WTC11 (cell line): ENCODE measurements at places on chromosomes 7 and 10. TPM values are rescaled to one million over a fixed set of nuclear protein-coding genes. Genes with fewer than 3 reads are reported as not detected.

GRCh38 chr10:132653721-132654120, 116.1 kb downstream of the INPP5A start:
- no peak for DNase-seq

- no peak for DNase-seq
Measured at GRCh38 chr10:31581741-31582323, 262.8 kb downstream of the ZEB1 start.

GRCh38 chr7:4711093-4711492, 29.0 kb downstream of the FOXK1 start:
- no peak for DNase-seq

DNA sequence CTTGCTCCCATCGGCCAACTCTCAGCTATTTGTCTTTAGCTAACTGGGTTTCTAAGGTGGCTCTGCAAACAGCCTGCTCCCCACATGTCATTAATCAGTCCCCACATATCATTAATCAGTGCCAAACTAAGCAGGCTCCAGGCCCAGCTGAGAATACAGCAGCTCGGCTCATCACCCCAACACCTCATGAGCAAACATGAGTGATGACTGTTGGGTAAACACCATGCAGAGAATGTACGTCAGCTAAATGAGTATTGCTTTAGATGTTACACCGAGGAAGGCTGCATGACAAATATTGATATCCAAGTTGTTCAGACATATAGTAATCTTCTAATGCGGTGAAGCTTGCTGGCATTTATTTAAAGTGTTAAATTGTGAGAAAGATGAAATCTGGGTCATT, 187.5 kb upstream of the AOAH start:
- no peak for DNase-seq

GRCh38 chr7:16951483-16952080, 69.8 kb upstream of the AGR3 start:
- DNase-seq: no peak

GRCh38 chr10:99930731-99931550, 78.8 kb downstream of the DNMBP start:
- peak; percentile 26 for DNase-seq

DNA sequence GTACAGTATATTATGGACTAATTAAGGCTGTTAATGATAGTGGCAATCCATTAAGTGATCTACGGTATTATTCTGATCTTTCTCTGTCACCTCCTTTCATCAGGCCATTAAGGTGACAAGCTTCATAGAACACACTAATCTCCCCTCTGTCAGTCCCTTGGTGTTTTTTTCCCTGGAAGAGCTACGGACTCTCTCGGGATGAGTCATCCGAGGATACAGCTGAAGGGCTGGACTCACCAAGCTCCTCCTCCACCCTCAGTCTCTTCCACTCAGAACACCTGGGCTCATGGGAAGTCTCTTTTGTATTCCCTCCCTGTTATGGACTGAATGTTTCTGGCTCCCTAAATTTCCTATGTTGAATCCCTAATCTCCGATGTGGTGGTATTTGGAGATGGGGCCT, 69.8 kb upstream of the PLXNA4 start:
- DNase-seq: no peak

Gene ELMO1
- total RNA-seq: 17.8 to 19.4 TPM (median 17.9 TPM) in 3 replicates

- DNase-seq: no peak
Measured at GRCh38 chr10:92024700-92025099, 101.1 kb downstream of the BTAF1 start.

Gene TMEM140
- 0.11 to 0.14 TPM in 2 of 3 replicates, not detected in the other for total RNA-seq

Gene GPR15LG
- total RNA-seq: not detected in 3 replicates

Gene NAMPT
- total RNA-seq: 88.0 to 99.1 TPM (median 91.7 TPM) in 3 replicates

- DNase-seq: no peak
Measured at GRCh38 chr7:95999481-95999880, 227.1 kb downstream of the DYNC1I1 start.

GRCh38 chr7:155665079-155665956, 20.9 kb downstream of the RBM33 start:
- no peak for DNase-seq

Gene GCK
- total RNA-seq: 3.3 to 5.1 TPM (median 4.5 TPM) in 3 replicates

DNA sequence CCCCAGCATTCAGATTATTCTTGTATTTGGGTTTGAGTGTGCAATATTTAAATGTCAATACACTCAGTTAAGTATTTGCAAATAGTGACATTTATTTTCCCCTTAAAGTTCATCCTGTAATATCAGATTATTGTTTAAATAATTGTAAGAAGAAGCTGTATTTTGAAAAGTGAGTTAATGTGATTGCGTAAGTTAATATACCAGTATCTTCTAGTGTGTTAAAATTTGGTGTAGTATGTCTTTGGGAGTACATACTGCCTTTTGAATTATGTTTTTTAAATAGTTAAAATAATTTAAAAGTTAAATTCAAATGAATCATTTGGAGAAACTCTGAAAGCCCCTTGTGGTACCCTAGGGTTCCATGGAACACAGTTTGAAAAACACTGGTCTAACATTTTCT, 28.6 kb downstream of the LRMDA start:
- no peak for DNase-seq

Gene RSPH10B2
- total RNA-seq: 0.25 to 0.44 TPM in 2 of 3 replicates, not detected in the other

DNA sequence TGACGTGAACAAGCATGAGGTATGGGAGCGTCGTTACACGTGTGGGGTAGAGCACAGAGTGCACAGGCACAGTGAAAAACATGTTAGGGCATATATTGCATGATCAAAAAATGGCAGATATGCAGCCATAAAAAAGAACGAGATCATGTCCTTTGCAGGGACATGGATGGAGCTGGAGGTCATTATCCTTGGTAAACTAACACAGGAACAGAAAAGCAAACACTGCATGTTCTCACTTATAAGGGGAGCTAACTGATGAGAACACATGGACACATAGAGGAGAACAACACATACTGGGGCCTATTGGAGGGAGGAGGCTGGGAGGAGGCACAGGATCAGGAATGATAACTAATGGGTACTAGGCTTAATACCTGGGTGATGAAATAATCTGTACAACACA, 66.3 kb downstream of the TACC2 start:
- no peak for DNase-seq

GRCh38 chr7:29045258-29046086, 87.3 kb upstream of the TRIL start:
- no peak for DNase-seq

GRCh38 chr7:37540917-37541316, 92.3 kb upstream of the ELMO1 start:
- no peak for DNase-seq

- DNase-seq: no peak
Measured at GRCh38 chr10:44853148-44853734, 57.9 kb upstream of the TMEM72 start.

DNA sequence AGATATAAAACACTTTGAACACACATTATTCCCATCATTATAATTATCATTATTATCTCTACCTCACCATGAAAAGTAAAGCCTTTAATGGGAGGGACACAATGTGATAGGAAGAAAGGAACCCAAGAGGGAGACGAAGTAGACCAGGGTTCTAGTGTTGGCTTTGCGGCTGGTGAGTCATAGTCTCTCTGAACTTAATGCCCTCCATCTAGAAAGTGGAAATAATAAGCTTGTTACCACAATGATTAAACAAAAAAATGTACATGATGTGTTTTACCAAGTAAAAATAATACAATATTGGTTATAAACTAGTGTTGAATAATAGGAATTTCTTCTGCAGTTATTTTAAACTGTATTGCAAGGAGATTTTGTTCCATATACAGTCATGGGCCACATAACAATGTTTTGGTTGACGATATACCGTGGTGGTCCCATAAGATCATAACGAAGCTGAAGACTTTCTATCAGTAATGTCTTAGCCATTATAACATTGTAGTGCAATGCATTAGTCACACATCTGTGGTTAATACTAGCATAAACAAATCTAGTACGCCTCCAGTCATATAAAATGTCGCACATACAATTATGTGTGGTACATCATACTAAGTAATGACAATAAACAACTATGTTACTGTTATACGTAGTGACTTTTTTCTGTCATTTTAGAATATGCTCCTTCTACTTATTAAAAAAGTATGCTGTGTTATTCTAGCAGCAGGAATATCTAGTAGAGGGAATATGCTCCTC, 450.6 kb upstream of the SORCS1 start:
- no peak for DNase-seq

- no peak for DNase-seq
Measured at GRCh38 chr10:122089311-122090017, 100.5 kb downstream of the TACC2 start.
